ENCODE measurements at places on chromosomes 6 and 20.
A peak's percentile ranks its signal among the peaks of the same experiment; 100 is the strongest.

DNA sequence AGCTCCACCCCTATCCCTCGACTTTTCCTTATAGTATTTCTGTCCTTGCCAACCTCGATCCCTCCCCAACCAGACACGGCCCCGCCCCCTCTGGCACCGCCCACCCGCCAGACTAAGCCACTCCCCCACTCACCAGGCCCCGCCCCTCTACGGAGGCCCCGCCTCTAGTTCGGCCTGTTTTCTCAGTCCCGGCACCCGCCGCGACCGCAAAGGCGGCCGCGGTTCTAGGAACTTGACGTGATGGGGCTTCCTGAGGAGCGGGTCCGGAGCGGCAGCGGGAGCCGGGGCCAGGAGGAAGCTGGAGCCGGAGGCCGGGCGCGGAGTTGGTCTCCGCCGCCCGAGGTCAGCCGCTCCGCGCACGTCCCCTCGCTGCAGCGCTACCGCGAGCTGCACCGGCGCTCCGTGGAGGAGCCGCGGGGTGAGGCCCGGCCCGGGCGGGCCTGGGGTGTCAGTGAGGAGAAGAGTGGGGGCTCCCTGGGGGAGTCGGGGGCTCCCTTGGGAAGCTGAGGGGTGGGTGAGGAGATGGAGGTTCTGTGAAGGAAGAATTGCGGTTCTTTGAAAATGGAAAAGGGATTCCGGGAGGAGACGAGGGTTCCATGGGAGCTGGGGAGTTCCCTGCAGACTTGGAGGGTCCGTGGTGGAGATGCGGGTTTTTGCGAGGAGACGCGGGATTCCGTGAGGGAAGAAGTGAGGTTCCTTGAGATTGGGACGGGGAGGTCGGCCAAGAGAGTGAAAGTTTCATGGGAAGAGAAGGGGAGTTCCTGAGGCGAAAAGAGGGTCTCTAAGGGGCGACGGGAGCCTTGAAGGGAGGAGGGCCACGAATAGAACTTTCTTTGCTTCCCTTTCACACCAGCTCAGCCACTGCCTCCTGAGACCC, at the start of gene ACSS2:
Gene ACSS2, plus strand, starts transcription at position 207 of the 877 bp plus-strand sequence. Its CDS starts 34 bp downstream, at position 241.
- peak; percentile 93 for DNase-seq

GRCh38 chr6:144134737-144135136, 15.6 kb upstream of the STX11 start:
- no peak for DNase-seq

GRCh38 chr6:166768761-166769160, 141.7 kb upstream of the RPS6KA2 start:
- no peak for DNase-seq

DNA sequence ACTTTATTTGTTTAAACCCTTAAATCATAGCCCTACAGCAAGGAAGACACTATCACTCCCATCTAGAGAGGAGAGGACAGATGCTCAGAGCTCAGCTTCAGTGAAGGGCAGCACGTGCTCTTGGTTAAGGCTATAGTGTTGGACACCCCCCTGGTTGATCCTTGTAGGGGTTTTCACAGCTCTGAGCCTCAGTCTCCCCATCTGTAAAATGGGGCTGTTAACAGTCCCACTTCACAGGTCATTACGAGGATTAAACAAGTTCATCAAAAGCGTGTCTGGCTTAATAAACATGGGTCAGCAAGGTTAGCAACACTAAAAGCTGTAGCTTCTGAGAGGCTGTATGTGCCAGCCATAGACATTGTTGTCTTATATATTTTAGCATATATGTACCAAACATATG, 82.4 kb downstream of the NFATC2 start:
- DNase-seq, result no peak

- no peak for DNase-seq
Measured at GRCh38 chr6:160756871-160757270, 54.8 kb downstream of the PLG start.

GRCh38 chr6:87483929-87484328, 11.2 kb downstream of the SLC35A1 start:
- peak; percentile 11 for DNase-seq

GRCh38 chr6:43296780-43297497, 1.1 kb upstream of the SLC22A7 start:
- no peak for DNase-seq

DNA sequence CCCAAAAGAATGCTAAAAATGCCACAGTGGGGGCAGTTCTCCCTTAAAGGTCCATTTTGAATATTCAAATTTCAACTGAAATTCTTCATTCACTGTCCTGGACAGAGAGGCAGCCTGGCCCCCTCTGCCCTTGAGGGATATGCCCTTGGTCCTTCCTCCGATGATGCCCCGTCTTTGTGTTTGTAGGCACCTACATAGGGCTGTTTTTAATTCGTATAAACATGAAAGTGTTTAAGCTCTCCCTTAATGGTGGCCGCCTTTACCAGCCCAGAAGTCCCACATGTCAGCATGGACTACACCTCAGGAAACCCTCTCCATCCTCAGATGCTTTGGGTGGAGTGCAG, 70.2 kb downstream of the SSR1 start:
- DNase-seq, result no peak

GRCh38 chr20:4666001-4666479, 55.7 kb upstream of the PRND start:
- DNase-seq, result no peak

DNA sequence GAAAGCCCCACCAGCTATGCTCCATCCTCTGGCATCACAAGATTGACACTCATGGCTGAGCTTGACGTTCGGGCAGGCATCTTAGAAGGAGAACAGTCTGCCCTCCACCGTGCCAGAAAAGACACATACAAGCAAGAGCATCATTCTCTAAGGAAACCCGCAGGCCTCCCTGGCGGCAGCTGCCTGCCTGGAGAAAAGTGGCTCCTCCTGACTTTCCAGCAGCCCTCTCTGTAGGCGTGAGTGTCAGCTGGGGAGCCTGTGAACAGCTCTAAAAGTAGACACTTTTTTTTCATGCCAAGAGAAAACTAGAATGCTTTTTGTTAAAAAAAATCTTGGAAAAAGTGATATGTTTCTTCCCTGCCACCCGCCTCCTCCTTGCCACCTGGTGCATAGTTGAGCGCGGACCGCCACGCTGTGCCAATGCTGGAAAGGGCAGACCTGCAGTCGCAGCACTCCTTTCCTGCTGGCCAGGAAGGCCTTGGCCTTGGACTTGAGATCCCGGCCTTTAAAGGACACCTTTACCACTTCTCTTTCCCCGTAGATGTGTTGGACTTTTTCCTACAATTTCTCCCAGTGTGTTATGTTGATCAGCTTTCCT, 29.7 kb upstream of the INSM1 start:
- DNase-seq, result no peak

- DNase-seq, result no peak
Measured at GRCh38 chr6:47229255-47229654, 80.5 kb downstream of the TNFRSF21 start.

DNA sequence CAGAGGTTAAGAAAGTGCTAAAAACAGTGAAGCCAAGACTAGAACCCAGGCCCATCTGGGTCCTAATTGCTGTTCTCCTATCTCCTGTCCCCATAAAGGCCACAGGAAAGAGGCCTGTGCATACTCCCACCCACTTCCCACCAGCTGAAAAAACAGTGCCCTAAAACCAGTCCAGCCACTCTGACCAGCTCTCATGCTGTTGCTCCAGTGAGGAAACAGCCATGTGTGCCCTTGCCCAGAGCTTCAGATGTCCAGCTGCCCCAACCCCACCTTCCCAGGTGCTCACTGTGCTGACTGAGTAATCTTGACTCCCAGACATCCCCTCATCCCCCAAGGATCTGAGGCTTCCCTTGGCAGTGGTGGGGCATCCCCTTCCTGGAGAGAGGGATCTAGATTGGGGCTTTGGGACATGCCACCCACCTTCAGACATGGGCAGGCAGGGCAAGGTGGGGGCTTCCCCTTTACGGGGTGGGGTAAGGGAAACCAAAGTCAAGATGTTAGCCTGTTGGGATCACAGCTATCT, 28.7 kb downstream of the KCNK5 start:
- no peak for DNase-seq

- peak; percentile 63 for DNase-seq
Measured at GRCh38 chr6:52576392-52577021, 353 bp downstream of the TRAM2 start.

DNA sequence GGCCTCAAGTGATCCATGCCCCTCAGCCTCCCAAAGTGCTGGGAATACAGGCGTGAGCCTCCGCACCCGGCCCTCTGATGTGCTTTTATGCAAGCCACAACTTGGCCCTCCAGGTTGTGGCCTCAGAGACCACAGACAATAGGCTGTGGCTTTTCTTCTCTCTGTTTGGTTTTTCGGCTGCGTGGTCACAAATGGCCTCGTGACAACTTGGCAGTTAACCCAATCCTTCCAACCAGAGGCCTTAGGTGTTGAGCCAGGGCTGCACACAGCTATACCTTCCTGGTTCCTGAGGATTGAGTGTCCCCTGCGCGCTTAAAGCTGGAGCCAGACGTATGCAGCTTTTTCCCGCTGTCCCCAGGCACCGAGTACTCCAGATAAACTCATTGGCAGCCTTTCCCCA, 6.3 kb upstream of the TGM3 start:
- DNase-seq, result no peak

- DNase-seq, result peak; percentile 36
Measured at GRCh38 chr6:105991561-105992314, 94.4 kb upstream of the PRDM1 start.

GRCh38 chr6:71404145-71404966, 115.7 kb downstream of the OGFRL1 start:
- DNase-seq, result no peak

DNA sequence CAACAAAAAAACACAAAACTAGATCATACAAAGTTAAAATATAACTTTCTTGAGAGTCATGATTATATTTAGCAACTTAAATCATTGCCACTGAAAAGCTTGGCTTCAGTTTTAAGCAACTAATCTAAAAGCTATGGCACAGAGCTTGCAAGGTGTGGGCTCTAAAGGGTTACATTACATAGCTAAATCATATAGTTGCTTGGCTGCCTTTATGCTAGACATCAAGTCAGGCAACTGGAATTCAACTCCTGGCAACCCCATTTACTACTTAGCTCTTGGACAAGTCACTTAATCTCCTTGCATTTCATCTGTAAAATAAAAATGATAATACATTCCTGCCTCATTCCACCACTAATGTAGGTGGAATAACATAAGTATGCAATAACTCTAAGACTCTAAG, 40.9 kb upstream of the GCM1 start:
- DNase-seq, result no peak

- DNase-seq, result no peak
Measured at GRCh38 chr6:155221086-155221485, 42.7 kb upstream of the CLDN20 start.

- DNase-seq, result no peak
Measured at GRCh38 chr6:158457616-158458278, 102.1 kb upstream of the TMEM181 start.

GRCh38 chr20:3658716-3659491, 4.3 kb downstream of the GFRA4 start:
- DNase-seq, result no peak

DNA sequence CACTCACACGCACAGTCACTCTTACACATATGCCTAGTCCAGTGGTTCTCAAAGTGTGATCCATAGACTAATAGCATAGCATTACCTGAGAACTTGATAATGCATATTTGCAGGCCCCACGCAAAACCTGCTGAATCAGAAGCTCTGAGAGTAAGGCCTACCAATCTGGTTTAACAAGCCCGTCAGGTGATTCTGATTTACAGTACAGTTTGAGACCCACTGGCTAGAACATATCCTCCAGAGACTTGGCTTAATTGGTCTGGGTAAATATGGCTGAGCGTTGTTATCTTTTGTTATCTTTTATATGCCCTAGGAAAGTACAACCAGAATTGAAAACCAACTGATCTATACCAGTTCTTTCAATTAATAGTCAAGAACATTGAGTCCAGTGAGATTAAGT, 9.6 kb downstream of the TSPYL4 start:
- no peak for DNase-seq

DNA sequence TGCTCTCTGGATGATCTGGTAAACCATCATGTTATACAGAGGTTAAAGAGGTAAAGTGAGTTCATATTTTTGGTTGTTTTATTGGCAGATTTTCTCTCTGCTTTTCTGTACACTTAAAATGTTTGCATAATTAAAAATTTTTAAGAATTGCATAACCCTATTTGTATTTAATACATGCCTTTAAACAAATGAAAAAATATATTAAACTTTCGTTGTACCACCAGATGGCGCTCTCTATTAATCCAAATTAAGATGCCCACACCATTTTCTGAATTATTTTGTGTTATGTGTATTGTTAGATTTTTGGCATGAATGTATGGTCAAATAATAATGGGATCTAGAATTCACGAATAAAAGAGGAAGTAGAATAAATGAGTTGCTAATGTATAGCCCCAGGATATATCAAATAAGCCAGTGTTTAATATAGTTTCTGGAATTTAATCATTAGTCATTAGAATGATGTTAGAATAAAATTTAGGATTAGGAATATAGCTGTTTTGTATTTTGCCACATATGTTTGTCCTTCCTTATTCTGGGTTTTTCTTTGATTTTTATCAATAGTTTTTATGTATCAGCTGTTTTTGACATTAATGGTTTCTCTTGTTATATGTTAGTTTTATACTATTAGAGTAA, 38.9 kb downstream of the SMAP1 start:
- no peak for DNase-seq

DNA sequence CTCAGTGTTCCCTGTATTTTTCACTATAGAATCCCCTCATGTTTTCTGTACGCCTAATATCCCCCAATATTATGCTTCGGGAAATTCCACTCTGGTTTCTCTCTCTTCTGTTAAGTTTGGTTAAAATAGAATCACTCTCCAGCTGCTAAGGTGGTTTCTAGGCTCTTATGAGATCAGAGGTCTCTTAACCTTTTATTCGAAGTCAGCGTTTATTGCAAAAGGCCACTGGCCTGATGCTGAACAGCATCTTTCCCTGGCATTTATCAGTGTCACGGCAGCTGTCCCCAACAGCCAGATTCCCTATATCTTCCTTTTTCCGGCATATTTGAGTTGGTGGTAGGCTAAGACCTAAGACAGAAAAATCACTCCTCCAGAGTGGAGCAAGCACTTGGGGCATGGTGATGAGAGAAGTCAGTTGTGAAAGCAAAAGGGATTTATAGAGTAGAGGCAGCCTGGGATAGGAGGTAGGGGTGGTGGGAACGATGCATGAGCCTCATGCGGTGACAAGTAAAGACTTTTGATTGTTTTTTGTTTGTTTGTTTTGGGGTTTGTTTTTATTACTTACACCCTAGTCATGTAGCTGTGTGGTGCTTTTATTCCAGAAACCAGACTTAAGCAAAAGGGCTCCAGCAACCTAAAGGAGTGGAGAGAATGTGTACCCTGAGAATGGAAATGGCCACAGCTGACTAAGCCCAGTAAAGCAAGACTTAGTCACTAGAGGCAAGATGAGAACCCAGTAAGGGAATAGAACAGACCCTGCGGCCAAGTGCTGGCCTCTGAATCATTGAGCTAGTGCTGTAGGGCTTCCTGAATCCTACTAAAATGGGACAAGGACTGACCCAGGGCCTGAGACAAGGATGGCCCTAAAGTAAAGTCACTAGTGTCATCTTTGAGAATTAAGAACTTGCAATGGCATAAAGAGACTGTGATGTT, 233.0 kb upstream of the PRND start:
- DNase-seq, result no peak

GRCh38 chr20:59518881-59519706, 85.2 kb upstream of the PHACTR3 start:
- no peak for DNase-seq

GRCh38 chr6:165782134-165782533, 119.1 kb upstream of the PDE10A start:
- DNase-seq, result no peak

Measured in activated naive CD4-positive, alpha-beta T cell treated with anti-CD3 and anti-CD28 coated beads, Interleukin-2, amount 50 U/mL, for 16 hours (primary cell).